Muscle of leg (tissue), 16 donors: ENCODE measurements at places on chromosomes 11 and 22. TPM values are rescaled to one million over a fixed set of nuclear protein-coding genes. Genes with fewer than 3 reads are reported as not detected.

- no peak for DNase-seq
Measured at GRCh38 chr11:103581760-103582159, 454.7 kb upstream of the DDI1 start.

ART1 gene
- total RNA-seq = 5.7 TPM

PHLDA2 gene
- total RNA-seq = not detected

- DNase-seq = peak; percentile 19
Measured at GRCh38 chr11:128862908-128863660, 4.0 kb downstream of the KCNJ1 start.
